ENCODE measurements at places on chromosomes 3 and 15.

DNA sequence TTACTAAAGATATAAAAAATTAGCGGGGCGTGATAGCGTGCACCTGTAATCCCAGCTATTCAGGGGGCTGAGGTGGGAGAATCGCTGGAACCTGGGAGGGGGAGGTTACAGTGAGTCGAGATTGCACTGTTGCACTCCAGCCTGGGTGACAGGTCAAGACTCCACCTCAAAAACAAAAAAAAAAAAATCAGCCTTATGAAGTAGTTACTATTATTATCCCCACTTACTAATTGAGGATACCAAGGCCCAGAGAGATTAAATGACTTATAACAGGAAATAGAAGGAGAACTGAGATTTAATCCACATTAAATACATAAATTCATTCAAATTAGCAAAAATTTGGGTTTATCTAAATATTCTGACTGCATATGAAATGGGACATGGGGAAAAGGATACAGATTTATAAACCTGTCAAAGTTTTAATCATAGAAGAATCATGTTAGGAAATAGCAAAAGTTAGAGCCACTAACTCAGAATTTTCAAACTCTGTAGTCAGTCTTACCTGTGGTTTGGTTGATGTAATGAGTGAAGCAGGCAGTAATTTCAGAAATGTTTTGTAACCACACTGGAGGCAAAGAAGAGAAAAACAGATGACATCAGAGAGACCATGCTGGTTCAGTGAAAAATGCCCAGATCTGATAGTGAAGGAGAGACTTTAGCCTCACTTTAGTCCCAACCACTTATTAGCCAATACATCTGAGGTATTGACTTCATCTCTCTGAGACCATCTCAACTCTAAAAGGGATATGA is 25.0 kb upstream of the ACAP2 start:
- no peak for DNase-seq

GRCh38 chr3:8733332-8734094 is at the start of gene CAV3:
TSS of gene CAV3 (plus strand) at chr3:8733802. CDS start at chr3:8733877, 75 bp downstream.
- no peak for DNase-seq

DNA sequence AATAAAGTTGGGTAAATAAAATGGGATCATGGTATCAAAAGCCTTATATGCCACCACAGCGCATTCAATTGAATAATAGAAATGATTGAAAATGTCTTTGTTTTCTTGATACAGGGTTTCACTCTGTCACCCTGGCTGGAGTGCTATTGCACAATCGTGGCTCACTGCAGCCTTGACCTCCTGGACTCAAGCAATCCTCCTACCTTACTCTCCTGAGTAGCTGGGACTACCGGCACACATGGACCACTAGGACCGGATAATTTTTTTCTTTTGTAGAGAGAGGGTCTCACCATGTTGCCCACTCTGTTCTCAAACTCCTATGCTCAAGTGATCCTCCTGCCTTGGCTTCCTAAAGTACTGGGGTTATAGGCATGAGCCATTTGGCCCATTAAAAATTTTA is 33.8 kb upstream of the BBX start:
- DNase-seq = no peak

DNA sequence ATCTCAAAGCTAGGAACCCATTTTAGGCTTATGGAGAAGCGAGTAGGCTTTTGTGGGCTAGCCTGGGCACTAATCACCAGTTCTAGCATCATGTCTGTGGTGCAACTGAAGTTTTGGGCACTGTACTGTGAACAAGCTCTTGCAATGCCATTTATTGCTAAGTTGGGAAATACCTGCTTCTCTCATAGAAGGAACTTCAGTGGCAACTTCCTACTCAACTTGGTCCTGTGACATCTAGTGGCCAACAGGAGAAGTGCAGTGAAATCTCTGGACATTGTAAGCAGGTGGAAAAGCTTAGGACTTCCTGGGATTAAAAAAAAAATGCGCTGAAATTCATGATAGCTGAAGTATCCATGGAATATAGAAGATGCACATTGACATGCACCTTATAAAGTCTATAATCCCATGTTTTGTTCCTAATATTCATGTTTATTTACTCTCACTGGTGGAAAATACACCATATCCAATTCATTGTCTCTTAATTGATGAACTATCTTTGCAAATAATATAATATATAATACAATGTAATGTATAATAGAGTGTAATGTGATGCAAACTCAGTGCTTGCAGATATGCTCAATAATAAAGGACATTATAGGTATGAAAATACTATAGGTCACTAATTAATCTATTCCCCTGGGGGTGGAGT is 6.5 kb upstream of the ALDH1A3 start:
- peak; percentile 22 for DNase-seq
